ENCODE measurements at places on chromosomes 4 and X.

GRCh38 chr4:112053825-112054350, 91.4 kb upstream of the FAM241A start:
- DNase-seq: no peak

DNA sequence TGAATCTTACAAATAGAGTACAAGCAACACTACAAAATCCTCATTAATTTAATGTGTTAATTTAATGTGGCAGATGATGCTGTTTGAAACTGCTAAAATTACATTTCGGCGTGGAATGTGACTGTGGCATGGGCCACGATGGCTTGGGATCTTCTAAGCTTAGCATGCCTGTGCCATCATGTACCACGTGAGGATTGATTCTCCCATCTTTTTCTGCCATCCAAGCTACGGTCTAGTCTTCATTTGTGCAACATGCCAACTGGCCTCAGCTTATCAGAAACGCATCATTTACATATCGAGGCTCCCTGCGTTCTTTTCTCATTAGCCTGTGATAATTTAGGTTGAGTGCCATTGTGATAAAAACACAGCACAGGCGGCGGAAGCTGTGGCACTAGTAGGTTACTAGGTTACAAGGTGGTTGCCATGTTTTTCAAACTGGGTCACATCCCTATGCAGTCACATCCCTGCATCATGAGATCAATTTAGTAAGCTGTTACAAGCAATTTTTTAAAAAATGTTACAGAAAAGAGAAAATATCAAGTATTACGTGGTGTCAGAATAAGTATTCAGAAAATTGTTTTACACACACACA, 189.9 kb upstream of the RBPJ start:
- DNase-seq: no peak

GRCh38 chr4:113467581-113467980, 294.0 kb downstream of the CAMK2D start:
- DNase-seq: no peak

- no peak for DNase-seq
These were observed 46.8 kb downstream of the TRIM61 start for GRCh38 chr4:164930647-164931046.

- DNase-seq: no peak
These were observed 17.2 kb downstream of the GPKOW start for GRCh38 chrX:49106296-49106695.

- no peak for DNase-seq
These were observed 11.8 kb downstream of the FAM184B start for GRCh38 chr4:17769406-17770174.

DNA sequence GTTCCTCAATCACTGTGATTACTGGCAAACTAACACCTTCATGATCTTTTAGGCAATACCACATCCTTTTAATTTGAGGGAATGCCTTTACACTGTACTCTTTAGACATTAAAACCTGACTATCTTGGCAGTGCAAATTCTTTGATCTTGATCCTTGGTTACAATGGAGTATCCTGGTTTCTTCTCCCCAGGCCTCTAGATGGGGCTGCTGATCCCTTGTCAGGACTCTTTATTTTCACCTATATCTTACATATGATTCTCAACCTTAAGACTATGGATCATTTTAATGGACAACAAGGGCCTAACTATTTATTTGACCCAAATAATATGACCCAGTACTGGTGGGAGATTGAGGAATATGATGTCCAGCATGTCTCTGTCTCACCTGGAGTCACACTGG, 1005.5 kb upstream of the INTU start:
- no peak for DNase-seq

GRCh38 chr4:100317032-100317864, 127.0 kb upstream of the DDIT4L start:
- DNase-seq: no peak

GRCh38 chr4:20252656-20253282, 1.1 kb downstream of the SLIT2 start:
- DNase-seq: no peak

DNA sequence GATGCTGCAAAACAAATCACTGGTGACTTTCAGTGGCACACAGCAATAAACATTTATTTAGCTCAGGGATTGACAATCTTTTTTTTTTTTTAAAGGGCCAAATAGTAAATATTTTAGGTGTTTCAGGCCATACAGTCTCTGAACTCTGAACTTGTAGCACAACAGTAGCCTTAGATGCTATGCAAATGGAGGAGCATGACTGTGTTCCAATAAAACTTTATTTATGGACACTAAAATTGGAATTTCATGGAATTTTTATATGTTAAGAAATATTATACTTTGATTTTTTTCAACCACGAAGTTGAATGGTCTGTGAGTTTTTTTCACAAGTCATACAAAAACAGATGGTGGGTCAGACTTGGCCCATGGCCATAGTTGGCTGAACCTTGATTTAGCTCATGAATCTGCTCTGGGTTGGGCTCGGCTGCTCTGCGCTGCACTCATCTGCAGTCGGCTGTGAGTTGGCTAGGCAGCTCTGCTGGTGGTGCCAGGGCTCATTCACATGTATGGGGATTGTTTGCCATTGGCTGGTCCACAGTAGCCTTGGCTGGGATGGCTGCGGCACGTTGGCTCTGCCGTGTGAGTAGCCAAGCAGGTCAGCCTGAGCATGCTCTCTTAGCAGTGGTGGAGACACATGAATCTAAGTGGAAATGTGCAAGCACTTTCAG, 231.7 kb upstream of the PGRMC2 start:
- no peak for DNase-seq

DNA sequence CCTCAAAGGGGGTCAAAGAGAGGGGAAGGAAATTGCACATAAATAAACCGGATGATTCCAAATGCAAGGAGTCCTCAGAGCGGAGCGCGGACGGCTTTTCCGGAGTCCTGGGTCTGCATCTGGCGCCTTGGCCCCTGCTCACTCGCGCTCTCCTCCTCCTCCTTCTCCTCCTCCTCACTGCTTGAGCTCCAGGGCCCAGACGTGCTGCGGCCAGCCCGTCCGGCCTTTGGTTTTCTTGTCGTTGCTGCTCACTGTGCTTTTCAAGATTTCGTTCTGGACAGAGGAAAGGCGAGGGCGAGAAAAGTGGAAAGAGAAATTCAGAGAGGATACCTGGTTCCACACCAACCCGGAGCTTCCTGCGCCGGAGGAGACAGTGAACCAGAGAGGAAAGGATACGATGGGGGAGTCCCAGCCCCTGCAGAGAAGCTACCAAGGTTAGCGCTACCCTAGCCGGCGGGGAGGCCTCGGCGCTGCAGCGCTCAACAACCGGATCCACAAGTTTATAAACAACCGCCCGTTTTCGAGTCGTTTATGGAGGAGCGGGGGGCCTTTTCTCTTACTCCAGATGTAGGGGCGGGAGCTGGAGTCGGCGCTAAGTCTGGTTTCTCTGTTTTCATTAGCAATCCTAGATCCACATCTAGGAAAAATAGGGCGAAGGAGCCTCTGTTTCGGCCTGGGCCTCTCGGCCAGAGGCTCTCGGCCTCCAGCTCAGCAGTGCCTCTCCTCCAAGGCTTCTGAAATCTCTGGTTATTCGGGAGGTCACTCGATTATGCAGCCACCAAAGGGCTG, 2.7 kb downstream of the HAND2 start:
- no peak for DNase-seq

DNA sequence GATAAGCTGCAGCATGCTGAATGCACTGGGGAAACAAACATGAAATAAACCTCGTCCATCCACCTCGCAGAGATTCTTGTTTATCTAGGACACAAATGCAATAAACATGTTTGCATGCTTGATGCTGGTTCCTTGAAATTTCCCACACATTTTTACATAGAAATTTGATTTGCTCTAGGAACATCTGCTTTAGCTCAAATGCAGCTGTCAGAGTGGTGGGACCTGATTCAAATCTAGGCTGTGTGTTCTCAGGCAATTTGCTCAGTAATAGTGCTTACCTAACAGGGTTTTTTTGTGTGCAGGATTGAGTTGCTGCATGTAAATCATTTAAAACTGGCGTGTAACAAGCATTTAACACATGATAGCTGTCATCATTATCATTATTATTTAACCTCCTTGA, 293.1 kb downstream of the QDPR start:
- no peak for DNase-seq

DNA sequence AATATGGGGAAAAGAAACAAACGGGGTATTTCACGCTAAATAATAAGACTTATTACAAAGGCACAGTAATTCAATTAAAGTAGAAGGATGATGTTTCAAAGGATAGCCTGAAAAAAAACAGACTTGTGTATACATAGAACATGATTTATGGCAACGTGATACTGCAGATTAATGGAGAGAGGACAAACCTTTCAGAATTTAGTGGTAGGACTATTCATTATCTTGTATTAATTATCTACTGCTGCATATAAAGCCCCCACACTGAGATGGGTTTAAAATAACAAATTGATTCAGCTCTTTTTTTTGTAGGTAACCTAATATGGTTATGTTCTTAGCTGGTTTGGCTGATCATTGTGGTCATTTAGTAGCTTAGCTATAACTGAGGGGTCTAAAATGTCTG, 1269.0 kb downstream of the FSTL5 start:
- DNase-seq: no peak

GRCh38 chr4:53821179-53821851, 230.0 kb upstream of the LNX1 start:
- DNase-seq: no peak

DNA sequence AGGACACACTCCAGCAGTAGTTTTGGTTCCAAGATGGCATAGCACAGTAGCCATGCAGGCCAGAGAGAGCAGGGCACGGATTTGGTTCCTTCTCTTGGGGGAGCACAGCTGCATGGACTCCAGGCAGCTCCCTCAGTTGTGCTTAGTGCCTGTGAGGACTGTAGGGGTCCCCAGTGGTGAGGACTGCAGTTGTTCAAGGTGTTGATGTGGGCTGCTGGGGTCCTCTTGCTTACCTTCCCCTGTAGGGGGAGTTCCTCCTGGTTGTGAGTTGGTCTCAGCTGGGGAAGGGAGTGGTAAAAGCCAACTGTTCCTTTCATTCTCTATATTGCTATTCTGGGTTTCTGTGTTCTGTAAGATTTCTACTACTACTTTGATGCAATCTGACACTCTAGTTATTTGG, 606.5 kb downstream of the MAGEB5 start:
- no peak for DNase-seq

- DNase-seq: no peak
These were observed 958.2 kb downstream of the PCDH7 start for GRCh38 chr4:31678356-31678755.

GRCh38 chrX:116694046-116694445, 231.3 kb upstream of the CT83 start:
- no peak for DNase-seq

DNA sequence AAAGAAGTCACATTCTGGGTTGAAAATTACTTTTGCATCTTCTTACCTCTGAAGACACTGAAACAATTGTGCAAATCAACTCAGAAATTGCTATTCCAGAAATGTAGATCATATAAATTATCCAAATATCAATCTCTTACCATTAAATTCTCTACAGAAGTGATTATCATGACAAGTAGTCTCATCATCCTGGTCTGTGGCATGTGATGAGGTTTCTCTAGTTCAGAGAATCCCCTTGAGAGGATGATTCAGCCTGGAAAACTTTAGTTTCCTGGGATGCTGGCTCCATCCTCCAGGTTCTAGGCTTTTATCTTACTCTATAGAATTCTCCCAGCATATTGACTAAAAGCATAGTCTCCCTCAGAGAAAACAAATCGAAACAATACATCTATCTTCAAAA, 76.2 kb upstream of the S100G start:
- no peak for DNase-seq

DNA sequence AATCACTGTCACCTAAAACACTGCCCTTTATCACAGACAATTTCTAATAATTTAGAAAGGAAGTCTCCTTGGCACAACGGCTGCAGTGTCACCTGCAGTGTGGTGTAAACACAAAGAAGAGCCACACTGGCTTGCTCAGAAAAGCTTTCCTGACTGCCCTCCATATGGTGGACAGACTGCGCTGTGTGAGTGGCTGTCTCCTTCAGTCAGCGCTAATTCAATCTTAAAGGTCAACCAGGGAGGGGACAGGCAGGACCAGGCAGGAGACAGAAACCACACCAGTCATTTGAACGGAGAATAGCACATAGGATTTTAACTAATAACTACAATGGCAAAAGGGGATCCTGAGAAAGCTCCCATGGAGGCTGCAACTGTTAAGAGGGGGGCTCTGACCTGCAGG, 132.1 kb downstream of the NSUN7 start:
- no peak for DNase-seq

DNA sequence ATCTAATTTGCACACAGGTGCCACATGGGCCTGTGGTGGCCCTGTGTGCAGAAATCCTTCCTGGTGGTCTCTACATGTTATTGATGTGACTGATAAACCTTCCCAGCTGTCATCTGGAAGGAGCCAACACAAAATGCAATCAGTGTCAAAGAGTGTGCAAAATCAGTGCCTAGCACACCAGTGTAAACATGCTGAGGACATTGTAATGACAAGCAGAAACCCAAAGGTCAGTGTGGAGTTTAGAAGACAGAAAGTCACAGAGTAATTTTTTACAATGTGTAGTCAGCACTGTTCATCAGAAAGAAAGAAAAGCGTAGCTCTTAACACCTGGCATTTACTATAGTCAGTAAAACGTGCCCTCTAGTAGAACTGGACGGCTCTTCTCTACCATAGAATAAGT, 50.3 kb downstream of the PHKA2 start:
- DNase-seq: no peak

DNA sequence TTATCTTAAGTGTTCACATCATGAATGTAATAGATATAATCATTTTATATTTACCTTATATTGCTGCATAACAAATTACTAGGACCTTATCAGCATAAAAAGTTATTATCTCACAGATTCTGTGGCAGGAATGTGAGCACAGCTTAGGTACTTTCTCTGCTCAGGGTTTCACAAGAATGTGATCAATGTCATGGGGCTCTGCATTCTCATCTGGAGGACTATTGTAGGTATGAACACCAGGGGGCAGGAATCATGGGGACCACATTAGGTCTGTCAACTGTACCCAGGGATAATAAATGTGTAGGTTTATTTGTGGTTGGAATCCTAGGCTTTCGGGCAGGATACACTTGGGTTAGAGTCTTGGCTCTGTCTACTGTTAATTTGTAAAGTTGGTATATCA, 519.2 kb downstream of the ARAP2 start:
- DNase-seq: no peak

- DNase-seq: no peak
These were observed 497.9 kb downstream of the SMARCA1 start for GRCh38 chrX:129025376-129025775.

DNA sequence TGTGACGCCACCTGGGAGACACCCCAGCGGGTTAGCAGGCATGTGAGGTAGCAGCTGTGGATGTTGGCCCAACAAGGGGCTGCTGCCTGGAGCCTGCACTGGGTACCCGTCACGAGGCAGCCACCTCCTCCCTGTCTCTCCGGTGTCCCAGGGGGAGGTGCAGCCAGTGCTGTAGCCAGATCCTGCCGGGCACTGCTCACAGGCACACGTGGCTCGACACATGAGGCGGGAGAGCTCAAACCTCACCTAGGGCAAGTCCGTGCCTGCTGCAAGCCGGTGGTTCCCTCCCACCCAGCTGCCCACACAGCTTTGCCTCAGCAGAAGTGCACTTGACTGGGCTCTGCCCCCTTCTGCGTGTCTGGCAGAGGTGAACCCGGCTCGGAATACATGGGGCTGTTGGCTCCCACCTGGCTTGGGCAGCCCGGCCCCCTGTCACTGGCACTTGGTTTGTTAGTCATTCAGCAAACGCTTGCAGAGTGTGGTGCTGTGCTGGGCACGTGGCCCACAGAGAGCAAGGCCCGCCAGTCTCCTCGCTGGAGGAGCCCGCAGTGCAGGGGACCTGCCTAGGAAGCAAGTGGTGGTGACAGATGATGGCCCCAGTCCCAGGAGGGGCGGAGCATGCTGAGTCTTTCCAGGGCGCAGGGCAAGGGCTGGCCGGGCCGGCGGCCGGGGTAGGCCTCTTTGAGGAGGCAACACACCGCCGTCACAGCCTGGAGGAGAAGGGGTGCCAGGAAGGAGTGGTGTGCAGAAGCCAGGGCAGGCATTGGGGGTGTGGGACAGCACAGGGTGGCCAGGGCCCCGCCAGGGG, 10.1 kb upstream of the SH3TC1 start:
- no peak for DNase-seq

Data from stimulated activated CD4-positive, alpha-beta T cell treated with anti-CD3 and anti-CD28 coated beads, Interleukin-15, amount 100 ng/mL, for 1 hour (primary cell).